NCI-H345 (cell line): ENCODE measurements at places on chromosomes 12 and 14.

DNA sequence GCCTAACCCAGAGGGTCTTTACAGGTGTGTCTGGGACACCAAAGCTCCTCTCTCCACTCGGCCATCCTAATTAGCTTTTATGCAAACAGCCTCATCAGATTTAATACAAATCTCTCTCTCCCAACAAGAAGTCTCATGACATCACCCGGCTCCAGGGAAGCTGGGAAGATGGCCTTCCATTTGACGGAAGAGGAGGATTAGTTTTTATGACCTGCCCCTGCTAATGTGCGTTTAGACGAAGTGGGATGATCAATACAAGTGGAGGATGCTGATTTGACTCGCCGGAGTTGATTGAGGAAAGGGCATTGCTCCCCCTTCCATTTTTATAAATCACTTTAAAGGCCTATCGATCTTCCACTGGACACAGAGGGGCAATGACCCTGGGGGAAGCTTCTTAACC, 239.2 kb downstream of the BCL11B start:
- no peak for DNase-seq

DNA sequence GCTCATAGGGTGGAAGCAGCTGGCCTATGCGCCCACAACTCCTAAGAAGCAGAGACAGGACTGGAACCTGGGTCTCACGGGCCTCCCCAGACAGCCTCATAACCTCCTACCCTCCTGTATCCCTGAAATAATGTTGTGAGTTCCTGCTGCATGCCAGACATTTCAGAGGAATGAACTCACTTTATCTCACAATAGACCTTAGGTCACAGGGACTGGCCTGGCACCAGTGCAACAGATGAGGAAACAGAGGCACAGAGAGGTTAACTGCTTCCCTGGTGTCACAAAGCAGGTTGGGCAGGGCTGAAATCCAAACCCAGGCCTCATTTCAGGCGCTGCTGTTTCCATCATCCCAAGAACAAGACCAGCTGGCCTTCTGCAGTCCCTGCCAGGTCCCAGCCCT, 5.3 kb downstream of the PHETA1 start:
- DNase-seq, result no peak

DNA sequence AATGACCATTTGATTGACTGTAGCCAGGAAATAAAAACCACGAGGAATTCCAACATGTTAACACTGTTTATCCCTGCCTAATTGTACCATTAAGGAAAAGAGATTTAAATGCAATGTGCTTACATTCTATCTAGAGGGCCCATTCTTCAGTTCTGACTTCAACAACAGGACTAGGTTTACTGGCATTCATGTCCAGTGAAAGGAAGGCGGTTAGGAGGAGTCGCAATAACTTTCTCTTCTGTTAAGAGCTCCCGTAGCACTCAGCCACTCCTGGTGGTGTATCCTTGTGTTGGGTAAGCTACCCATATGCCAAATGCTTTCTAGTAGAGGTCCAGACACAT, 154.7 kb downstream of the STXBP6 start:
- DNase-seq, result no peak

- DNase-seq, result no peak
These were observed 323.7 kb downstream of the CCDC91 start for GRCh38 chr12:28513983-28514382.

- no peak for DNase-seq
These were observed 127.8 kb downstream of the FBXL14 start for GRCh38 chr12:1466481-1467154.

DNA sequence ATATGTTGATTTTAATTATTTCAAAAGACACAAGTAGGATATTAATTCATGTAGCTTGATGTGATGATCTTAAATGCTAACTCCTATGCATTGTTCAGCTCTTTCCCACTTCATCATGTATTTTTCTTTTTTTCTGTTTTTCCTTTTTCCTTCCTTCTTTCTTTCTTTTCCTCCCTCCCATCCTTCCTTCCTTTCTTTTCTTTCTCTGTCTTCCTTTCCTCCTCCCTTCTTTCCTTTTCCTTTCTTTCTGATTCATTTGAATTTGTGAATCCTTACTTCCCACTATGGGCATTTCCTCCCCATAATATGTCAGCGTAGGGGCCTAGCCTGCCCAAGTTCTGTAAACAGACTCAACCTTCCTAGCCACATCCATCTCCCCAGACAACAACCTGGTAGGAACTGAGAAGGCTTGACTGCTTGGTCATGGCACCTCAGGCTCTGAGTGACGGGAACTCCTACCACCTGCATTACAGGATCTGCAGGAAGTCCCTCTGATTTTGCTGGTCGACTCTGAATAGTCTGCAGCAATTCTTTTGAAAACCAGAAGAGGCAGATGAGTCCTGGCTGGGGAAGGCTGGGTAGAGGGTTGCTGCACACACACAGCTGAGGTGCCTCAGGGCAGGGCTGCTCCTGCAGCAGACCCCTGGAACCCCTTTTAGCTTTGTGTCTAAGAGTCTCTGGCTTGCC, 33.4 kb upstream of the BHLHE41 start:
- DNase-seq, result no peak

- no peak for DNase-seq
These were observed 26.1 kb upstream of the ETV6 start for GRCh38 chr12:11623382-11623781.

DNA sequence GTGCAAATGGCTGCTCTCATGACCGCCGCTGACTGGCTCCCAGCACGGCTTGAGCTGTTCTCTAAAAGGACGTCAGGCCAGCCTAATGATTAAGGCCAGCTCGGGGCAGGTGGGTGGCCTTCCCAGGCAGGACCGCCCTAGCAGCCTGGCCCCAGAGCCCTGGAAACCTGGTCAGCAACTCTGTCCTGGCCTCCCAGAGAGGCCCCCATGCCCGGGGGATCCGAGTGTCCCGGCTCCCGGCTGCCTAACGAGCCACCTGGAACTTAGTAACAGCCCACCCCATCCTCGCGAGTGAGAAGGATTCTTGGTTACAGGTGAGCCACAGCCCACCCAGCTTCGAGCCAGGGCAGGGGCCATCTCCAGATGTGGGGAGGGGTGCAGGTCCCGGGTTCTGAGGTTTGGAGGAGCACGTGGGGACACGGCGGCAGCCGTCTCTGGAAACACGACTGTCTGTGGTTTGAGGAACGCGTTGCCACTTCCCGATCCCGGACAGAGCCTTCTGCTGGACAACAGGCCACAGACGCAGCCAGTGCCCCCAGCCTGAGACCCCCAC, 73.8 kb upstream of the FBRSL1 start:
- no peak for DNase-seq

DNA sequence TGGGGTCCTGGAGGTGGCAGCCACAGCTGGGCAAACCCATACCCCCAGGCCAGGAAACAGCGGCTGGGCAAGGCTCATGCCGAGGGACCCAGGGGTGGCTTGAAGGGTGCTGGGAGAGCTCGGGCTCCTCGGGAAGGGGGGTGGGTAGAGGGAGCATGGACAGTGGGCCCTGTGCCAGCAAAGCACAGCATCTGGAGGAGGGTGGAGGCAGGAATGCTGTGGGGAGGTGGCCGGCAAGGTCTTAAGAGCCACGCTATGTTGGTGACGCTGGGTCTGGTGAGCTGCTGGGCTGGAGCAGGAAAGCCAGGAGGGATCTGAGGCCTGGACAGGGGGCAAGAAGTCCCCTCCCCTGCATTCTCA, 48.2 kb upstream of the DLK1 start:
- DNase-seq, result no peak

- no peak for DNase-seq
These were observed 47.7 kb upstream of the ATP2A2 start for GRCh38 chr12:110233212-110233903.

GRCh38 chr12:132329036-132329719, at the start of gene GALNT9:
TSS of gene GALNT9 (minus strand) at chr12:132329589. CDS start at chr12:132329203, 386 bp downstream.
- DNase-seq, result no peak

GRCh38 chr12:39571351-39571750, 48.3 kb downstream of the ABCD2 start:
- no peak for DNase-seq

- DNase-seq, result no peak
These were observed 4.0 kb downstream of the CLEC1A start for GRCh38 chr12:10094646-10095395.

GRCh38 chr14:64762044-64763034, 58.1 kb downstream of the PLEKHG3 start:
- DNase-seq, result peak; percentile 90

DNA sequence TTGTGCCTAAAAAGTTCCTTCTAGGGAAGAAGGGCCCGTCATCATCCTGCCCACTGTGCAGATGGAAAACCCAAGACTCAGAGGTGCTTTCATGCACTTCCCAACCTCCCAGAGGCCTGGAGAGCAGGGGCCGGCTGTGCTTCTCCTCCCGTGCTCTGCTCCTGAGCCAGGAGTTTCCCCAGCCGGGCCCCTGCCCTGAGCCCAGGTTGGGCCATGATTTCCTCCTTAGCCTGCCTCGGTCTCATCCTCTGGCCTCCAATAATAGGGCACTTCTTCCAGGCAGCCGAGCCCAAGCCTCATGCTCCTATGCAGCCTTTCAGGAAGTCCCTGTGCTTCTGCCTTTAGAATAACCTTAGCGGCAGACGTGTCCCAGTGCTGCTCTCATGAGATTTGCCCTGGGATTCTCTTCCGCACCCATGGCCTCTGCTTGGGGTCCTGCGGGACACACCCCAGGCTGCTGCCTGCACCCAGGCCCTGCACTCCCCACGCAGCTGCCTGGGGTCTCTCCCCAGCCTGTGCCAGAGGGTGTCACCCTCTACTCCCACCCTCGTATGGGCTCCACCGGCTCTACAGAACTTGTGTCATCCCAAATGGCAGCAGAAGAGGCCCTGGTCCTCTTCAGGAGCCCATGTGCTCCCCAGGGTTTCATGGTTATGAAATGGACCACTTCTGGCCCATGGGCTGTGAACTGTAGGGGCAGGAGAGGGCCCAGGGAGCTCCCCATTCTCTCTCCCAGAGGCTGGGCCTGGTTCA, 359.3 kb downstream of the ADGRD1 start:
- no peak for DNase-seq

GRCh38 chr12:102197789-102198188, at the start of gene PMCH:
TSS of gene PMCH (minus strand) at chr12:102197833. CDS start at chr12:102197770, 63 bp downstream.
- no peak for DNase-seq

DNA sequence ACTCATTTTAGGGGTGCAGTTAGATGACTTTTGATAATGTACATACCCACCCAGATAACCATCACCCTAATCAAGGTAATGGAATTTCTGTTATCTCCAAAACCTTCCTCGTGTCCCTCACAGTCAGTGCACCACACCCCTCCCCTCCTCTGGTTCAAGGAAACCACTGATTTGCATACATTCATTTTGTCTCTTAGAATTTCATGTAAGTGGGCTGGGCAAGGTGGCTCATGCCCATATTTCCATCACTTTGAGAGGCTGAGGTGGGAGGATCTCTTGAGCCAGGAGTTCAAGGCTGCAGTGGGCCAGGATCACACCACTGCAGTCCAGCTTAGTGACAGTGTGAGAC, 15.7 kb downstream of the ADIPOR2 start:
- DNase-seq, result no peak

DNA sequence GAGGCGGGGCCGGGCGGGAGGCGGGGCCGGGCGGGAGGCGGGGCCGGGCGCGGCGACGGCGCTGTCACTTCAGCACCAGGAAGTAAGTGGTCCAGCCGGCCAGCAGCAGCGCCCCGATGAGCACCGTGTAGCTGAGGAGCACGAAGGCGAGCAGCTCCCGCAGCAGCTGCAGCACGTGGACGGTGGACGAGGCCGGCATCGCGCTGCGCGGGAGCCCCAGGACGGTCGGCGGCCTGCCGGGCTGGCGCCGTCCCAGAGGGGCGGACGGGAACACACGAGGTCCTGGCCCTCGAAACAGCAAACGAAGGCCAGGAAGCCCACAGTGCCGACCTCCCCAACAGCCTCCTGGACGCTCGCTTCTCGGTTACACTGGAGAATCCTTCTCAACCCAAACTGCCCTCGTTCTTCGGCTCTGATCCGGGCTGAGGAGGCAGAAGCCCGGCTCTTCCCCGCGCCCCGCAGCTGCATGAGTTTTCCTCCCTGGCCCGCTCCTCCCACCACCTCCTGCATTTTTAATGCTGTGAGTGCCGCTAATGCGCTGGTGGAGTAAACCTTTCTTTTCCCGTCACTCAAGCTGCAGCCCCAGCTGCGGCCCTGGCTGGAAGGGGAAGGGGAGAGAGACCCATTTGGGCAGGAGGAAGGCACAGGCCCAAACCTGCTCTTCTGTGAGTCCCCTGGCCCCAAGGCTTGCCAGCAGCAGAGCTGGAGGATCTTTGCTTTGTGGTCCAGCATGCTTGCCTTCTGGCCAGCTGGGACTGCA, 694 bp upstream of the DIABLO start:
- peak; percentile 36 for DNase-seq

DNA sequence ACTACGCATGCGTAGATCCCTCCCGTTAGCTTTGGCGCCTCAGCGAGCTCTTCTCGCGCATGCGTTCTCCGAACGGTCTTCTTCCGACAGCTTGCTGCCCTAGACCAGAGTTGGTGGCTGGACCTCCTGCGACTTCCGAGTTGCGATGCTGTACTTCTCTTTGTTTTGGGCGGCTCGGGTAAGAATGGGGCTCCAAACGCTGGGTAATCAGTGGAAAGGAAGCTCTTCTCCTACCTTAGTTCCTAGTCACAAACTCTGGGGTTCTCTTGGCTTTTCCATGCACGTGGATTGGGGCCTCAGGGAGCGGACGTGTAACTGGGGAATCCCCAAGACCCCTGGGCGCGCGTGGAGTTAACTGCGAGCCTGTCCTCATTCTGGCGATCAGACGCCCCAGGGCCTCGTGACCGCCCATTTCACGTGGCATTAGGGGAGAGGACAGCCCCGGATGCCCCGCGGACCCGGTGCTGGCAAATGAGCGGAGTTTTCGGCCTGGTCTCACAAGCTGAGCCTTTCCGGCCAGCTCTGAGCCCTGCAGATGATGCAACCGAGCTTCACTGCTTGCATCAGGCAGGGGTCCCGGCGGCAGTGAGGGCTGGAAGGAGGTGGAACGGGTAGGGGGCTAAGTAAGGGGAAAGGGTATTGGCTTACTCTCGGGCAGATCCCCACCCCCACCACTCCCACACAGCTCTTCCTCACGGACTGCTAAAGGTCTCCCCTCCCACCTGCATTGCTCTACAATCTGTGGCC, at the start of gene SHMT2:
TSS of gene SHMT2 (plus strand) at position 78 of the 747 bp plus-strand sequence. CDS start at position 146, 68 bp downstream.
- peak; percentile 93 for DNase-seq

GRCh38 chr12:12046401-12046800, 24.3 kb upstream of the BCL2L14 start:
- DNase-seq, result no peak

GRCh38 chr14:21915826-21916225, 242.2 kb upstream of the OR4E1 start:
- no peak for DNase-seq

DNA sequence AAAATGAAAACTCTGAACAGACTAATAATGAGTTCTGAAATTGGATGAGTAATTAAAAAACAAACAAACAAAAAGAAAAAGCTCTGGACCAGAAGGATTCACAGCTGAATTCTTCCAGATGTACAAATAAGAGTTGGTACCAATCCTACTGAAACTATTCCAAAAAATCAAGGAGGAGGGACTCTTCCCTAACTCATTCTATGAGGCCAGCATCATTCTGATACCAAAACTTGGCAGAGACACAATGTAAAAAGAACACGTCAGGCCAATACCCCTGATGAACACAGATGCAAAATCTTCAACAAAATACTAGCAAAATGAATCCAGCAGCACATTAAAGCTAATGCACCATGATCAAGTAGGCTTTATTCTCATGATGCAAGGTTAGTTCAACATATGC, 183.9 kb upstream of the CNOT2 start:
- DNase-seq, result no peak

- peak; percentile 43 for DNase-seq
These were observed 493 bp downstream of the HOXC5 start for GRCh38 chr12:54033106-54033979.

DNA sequence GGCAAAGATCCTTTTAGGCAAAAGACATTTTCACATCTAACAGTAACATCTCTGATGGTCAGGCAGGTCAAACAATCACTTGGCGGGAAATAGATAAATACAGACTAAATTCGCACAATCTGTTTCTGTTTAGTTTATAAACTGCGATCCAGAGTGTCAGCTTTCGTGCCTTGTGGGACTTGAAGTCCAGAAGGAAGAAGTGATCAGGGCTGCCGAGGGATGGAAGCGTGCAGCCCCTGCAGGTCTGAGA, 245 bp upstream of the BRMS1L start:
- DNase-seq, result no peak
